AG10803 (cell line): ENCODE measurements at places on chromosomes 1 and 21.

DNA sequence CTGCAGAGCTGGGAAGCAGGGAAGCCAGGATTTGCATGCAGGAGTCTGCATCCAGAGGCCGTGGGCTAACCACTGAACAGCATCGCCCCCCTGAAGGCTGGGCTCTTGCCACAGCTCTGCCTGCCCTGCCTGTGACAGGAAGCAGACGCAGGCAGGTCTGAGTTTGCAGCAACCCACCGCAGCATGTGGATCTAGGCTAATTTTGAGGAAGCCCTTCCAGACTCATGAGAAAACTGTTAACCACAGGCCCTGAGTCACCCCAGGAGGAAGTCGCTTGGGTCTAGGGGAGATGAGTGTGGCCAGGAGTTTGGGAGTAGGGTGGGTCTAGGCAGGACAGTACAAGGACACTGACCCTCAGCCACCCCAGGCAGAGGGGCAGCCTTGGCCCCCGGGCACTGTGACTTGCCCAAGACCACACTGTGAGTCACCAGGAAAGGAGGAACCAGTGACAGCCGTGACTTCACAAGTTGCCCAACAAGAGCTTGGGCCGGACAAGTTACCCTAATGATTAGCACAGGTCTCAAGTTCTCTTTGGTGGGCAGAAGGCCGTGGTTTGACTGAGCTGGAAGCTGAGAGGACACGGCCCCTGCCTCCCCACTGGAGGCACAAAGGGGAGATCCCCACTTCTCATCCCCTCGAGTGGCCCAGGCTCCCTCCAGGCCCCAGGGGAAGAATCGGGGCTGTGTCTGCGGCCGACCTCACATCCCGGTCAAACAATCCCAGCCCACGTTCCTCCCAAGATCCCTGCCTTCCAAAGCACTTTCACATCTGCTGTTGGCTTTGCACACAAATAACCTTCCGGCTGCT lies 826 bp downstream of the LAPTM5 start:
- DNase-seq: peak; percentile 92

DNA sequence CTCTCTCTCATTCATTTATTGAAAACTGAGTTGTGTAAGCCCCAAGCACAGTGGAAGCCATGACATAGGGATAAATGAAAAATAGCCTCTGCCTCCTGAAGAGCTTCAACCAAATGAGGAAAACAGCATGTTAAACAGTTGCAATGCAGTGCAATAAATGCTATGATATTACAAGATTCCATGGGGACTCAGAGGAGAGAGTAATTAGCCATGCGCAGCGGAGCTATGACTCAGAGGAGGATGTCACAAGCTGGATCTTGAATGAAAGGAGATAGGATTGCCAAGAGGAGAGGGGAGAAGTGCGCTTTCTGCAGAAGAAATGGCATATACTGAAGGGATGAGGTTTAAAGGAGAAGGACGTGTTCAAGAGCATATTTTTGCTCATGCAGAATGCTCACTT lies 231.3 kb upstream of the PLXNA2 start:
- DNase-seq: peak; percentile 42

DNA sequence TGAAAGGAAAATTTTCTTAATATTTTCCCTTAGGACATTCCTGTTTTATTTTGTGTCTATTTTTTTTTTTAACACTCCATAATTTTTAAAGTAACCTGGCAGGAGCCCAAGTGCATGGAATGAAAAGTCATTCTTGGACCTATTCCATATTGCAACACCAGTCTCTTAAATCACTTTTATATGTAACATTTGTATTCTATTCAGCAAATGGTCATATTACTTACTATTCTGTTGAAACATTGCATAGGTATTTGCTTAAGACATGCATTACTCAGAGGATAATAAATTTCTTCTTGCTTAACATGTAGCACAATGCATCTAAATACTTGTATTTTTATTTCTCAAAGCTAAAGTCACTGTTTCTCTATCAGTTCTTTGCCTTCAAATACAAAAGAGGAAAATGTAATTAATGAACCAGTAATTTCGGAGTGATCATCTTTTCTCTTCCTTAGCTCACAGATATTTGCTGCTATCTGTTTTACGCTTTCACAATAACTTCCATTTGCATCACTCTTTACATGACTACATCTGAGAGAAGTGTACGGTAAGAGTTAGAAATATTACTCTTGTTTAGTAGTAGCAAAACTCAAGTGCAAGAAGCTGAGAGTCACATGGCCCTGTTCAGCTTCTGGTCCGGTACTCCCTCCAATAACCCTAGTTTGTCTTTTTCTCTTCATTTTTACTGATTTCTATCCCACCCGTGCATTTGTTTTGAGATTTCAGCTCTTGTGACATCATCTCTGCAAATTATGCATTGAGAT lies 394.8 kb downstream of the USP25 start:
- DNase-seq: peak; percentile 90

DNA sequence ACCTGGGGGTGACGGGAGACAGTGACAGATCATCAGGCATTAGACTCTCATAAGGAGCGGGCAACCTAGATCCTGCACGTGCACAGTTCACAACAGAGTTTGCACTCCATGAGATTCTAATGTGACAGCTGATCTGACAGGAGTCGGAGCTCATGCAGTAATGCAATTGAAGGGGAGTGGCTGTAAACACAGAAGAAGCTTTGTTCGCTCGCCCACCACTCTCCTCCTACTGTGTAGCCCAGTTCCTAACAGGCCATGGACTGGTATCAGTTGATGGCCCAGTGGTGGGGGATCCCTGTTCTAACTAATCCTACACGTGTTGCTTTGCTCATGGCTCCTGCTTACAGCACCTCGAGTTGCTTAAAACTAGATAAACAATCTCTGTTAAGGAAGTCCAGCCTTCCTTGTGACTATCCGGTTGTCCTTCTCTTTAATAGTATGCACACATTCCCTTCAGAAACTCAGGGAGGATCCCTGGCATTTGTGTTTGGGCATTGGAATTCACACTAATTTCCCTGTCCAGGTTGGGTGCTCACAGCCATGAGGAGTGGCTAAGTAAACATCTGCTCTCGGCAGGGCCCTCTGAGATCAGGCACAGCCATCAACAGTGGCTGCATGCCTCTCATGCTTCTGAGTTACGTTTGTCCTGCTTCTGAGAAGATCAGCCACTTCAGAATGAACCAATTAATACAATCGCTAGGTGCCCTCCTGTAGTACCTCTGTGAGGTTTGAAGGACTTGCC lies 21.1 kb upstream of the F3 start:
- DNase-seq: no peak

DNA sequence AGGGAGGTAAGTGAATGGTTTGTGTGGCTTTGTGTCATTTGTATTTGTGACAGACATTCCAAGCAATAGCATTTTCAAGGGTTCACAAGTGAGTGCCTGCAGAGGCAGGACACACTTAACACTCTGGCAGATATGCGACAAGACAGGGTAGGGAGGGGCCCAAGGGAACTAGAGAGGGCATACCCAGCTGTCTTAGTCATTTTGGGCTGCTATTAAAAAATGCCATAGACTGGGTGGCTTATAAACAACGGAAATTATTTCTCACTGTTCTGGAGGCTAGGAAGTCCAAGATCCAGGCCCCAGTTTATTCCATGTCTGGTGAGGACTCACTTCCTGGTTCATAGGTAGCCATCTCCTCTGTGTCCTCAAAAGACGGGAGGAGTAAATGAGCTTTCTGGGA lies 137.4 kb downstream of the FGGY start:
- peak; percentile 84 for DNase-seq

GRCh38 chr1:147833231-147833860 lies 69.2 kb upstream of the GJA8 start:
- no peak for DNase-seq

GRCh38 chr1:25560001-25560400 lies 16.6 kb downstream of the LDLRAP1 start:
- no peak for DNase-seq

DNA sequence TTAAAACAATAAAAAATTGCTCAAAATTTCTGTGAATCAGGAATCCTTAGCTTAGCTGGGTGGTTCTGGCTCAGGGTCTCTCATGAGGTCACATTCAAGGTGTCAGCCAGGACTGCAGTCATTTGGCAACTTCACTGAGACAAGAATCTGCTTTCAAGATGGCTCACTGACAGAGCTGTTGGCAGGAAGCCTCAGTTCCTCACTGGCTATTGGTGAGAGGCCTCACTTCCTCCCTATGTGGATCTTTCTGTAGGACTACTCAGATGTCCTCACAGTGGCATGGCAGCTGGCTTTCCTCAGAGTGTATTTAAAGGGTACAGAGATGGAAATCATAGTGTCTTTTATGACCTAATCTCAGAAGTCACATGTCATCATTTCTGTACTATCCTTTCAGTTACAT lies 785.7 kb downstream of the ADGRL2 start:
- peak; percentile 3 for DNase-seq

DNA sequence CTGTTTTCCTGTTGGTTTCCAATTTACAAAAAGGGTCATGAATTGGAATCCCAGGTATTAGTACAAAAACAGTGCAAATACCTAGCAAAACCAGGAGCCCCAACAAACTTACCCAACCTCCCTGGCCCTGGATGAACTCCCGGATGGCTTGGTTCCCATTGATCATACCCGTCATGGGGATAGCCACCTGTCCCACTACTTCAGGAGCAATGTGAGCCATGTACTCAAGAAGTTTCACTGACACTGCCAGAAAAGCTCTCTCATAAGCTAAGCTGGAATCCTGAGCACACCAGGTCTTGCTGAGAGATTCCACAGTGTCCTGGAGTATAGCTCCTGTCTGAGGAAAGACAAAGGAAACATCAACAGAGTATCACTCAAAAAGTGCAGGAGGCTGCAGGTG lies 5.7 kb downstream of the BCL2L15 start:
- no peak for DNase-seq

GRCh38 chr1:208238710-208239472 lies 5.3 kb downstream of the PLXNA2 start:
- DNase-seq: peak; percentile 55

DNA sequence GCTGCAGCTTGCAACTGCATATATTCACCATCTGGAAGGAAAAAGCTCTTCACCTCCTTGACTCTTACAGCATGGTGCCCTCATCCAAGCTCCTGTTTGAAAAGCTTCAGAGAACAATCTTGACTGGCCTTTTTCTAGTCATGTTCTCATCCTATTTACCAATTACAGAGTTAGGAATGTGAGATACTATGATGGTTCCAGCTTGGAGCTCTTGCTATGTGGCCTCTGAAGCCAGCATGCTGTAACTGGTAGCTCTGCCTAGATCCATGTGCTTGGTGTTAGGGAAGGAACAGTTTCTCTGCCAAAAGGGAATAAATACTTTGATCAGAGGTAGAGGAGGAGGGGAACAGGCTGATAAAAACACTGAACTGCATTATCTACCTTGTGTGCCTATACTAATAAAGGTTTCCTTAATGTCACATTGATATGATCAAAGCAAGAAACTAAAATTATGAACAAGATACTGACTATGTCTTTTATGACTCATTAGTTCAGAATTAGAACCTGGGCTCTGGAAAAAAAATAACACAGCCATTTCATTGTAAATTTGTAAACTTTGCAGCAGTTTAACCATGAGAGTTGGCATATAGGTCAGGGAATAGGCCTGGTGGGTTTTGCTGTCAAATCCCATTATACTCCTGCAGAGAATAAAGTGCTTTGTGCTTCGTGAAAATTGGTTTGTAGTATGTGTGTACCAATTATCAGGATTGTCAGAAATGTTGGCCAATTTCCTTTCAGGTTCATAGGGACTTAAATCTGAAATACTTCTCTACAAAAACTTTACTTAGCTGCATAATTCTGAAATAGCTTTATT lies 92.7 kb downstream of the LEPR start:
- DNase-seq: peak; percentile 54

- no peak for DNase-seq
Measured at GRCh38 chr1:38776466-38777065, 83.0 kb downstream of the RRAGC start.

GRCh38 chr1:226420328-226420727 lies 12.4 kb upstream of the PARP1 start:
- no peak for DNase-seq

- peak; percentile 61 for DNase-seq
Measured at GRCh38 chr1:113519556-113519955, 129.2 kb downstream of the MAGI3 start.

DNA sequence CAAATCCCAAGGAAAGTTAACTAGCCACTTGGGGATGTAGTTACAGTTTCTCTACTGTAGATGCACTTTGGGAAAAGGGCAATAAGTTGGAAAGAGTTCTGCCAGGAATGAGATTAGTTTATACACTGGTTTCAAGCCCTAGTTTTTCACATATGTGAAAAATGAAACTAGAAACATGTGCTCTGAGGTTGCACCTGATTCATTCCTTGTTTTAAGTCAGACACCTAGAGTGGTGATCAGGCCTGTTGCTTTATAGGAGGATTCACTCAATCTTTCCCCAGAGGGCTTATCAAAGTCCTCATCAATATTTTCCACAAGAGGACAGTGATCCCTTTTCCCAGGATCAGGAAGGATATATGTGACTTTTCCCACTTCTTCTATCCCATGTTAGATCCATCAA lies 515.9 kb upstream of the PKN2 start:
- no peak for DNase-seq
